SJCRH30 (cell line): ENCODE measurements at places on chromosomes 7 and 10.

DNA sequence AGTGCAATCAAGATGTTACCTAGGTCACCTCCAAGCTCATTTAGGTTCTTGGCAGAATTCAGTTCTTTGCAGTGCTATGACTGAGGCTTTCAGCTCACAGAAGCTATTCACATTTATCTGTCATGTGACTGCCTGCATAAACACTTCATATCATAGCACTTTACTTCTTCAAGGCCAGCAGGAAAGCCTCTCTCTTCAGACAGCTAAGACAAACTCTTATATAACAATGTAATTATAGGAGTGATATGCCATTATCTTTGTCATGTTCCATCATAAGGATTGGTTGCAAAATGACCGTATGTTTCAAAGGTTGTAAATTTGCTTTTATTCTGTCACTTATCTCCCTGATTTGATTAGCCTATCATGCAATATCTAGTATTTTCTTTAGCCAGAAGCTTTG is 78.8 kb upstream of the TMEM196 start:
- DNase-seq: no peak

- DNase-seq: no peak
Observed at GRCh38 chr7:44463169-44463808, 27.2 kb downstream of the NUDCD3 start.

- no peak for DNase-seq
Observed at GRCh38 chr7:43890468-43890867, 15.9 kb downstream of the URGCP start.

DNA sequence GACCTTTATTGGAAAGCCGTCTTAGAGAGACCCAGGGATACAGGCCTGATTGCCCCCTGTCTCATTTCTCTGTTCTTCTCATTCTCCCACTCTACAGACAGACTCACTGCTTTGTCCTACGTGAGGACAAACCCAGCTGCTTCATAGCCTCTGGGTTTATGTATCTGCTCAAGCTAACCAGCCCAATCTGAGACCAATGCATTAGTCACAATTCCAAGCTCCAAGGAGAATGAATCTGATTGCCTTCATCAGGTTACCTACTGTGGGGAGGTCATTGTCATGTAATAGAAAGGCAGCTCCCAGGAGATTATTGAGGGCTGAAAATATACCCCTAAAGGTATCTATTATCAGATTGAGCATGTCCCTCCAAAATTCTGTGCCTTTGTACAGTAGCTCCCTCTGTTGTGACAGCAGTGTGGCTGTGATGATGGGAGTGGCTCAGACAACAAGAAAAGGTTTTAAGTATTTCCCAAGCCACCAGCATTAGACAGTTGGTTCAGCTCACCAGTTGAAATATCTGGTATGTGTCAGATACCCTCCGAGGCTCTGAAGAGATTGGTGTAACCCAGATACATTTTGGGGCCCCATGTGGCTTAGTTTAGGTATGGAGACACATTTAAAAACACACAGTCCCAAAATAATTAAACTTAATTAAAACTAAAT is 123.1 kb upstream of the EEPD1 start:
- DNase-seq: no peak
